Stimulated activated CD8-positive, alpha-beta memory T cell treated with anti-CD3 and anti-CD28 coated beads, Interleukin-15, amount 100 ng/mL, for 48 hours (primary cell): ENCODE measurements at places on chromosomes 2 and 18.

- DNase-seq, result no peak
Measured at GRCh38 chr2:188952901-188953300, 21.3 kb upstream of the COL3A1 start.

- DNase-seq, result no peak
Measured at GRCh38 chr2:176122683-176123410, at the start of gene HOXD9. HOXD9 (plus strand) TSS chr2:176122719; CDS start chr2:176122769, 50 bp downstream.

GRCh38 chr2:224077773-224078507 is 38.9 kb upstream of the SERPINE2 start:
- no peak for DNase-seq

DNA sequence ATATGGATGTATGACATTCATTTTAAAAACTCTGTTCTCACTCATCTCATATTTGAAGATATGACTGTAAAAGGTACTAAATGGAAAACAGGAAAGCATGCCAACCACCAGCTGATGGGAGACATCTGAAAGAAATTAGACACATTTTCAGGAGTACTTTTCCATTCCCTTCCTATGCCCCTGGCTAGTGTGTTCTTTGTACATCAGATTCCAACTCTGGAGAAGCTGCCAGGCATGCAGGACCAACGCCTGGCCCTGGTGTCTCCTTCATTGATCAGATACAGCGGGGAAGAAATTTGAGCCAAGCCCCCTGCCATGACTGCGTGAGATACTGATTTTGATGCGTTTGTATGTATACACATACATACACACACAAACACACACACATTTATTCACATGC is 599.0 kb upstream of the SYT4 start:
- no peak for DNase-seq

GRCh38 chr2:20404950-20405349 is 41.9 kb upstream of the RHOB start:
- no peak for DNase-seq

DNA sequence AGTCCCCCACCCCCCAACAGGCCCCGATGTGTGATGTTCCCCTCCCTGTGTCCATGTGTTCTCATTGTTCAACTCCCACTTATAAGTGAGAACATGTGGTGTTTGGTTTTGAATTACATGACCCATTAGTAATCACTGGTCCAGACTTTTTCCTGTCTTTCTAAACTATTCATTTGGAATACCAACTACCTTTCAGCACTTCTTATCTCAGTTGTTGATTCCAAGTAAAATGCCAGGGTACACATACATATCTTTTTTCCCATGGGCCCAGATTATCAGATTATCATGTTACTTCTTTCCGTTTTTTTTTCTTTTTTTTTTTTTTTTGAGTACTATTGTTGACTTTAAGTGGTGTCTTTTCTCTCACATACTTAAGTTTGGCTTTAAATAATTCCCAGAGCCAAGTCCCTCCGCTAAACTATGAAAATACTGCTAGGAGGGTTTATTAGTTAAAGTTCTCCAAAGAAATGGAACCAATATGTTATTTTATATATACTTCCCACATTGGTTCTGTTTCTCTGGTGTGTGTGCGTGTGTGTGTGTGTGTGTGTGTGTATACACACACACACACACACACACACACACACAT is 389.3 kb downstream of the IRS1 start:
- no peak for DNase-seq

GRCh38 chr2:56448403-56449001 is 264.7 kb downstream of the CCDC85A start:
- no peak for DNase-seq

DNA sequence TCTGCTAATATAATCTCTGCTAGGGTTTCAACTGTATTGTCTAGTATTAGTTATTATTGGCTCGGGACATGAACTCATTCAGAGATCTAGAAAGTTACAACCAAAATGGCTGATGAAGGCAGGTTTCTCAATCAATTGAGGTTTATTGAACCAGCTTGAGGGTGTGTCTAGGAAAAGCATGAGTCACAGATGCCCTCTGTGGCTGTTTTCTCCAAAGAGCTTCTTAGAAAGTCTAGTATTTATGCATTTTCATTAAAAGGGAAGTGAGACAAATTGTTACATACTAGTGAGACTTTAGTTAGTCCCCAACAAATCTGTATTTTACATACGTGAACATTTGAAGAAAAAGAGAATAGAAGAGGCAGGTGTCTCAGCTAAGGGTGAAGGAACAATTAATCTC is 23.0 kb upstream of the RTTN start:
- DNase-seq, result no peak

DNA sequence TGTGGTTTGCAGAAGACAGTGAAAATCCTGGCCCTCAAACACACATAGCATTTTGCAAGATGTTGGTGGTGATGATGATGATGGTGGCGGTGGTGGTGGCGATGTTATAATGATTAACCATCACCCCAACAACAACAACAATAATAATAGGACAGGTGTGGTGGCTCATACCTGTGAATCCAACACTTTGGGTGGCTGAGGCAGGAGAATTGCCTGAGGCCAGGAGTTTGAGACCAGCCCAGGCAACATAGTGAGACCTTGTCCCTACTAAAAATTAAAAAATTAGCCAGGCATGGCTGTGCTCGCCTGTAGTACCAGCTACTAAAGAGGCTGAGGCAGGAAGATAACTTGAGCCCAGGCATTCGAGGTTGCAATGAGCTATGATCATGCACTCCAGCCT is 3.8 kb downstream of the VIT start:
- no peak for DNase-seq

- DNase-seq, result no peak
Measured at GRCh38 chr2:24909555-24910177, 10.4 kb downstream of the ADCY3 start.

DNA sequence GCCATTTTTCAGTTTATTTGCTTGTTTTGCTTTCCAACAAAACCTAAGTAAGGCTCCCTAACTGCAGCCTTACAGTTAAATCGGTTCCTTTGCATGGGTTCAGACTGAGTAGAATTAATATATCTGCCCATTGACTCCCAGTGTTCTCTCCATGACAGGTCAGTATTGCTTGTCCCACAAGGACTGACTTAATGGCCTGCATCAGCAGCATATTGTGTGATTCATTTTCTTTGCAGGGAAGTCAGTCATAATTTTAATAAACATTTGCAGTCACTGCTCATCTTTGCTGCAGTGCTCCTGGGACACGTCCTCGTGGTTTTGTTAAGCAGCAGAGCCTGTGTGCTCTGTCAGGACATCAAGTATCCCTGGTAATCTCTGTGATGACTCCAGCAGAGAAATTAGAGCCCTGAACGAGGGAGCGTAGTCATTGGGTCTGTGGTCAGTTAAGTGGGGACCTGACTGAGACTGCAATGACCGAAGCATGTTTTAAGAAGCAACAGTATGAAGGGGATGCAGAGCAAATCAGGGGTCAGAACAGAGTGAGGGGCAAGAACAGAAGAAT is 93.3 kb downstream of the CDH20 start:
- no peak for DNase-seq

- peak; percentile 73 for DNase-seq
Measured at GRCh38 chr2:26184555-26185303, 11.8 kb downstream of the GAREM2 start.

- no peak for DNase-seq
Measured at GRCh38 chr18:24930971-24931370, 421.0 kb downstream of the ZNF521 start.

GRCh38 chr2:66682476-66682875 is 247.6 kb downstream of the MEIS1 start:
- no peak for DNase-seq

GRCh38 chr2:129240061-129240460 is 739.4 kb upstream of the RAB6C start:
- DNase-seq, result no peak

DNA sequence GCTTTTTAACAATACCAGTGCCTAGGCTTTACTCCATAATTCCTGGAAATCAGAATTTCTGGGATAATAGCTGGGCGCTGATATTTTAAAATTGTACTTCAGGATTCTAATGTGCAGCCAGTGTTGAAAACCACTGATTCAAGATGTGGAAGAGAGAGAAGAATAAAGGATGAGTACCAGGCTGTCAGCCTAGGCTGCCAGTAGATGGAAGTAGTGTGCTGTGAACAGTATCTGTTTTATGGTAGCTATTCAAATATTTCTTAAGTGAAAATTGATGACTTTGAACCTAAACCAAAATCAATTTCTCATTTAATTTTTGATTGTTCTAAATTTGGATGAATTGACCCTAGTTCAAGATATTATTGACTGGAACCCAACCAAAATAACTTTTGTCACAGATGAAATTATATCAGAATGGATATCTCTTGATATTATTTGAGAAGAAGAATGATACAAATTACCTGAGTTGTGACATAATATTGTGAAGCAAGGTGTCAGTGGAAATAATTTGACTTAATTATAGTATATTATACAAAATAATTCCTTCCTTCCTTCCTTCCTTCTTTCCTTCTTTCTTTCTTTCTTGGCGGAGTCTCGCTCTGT is 88.0 kb downstream of the COMMD1 start:
- DNase-seq, result no peak

DNA sequence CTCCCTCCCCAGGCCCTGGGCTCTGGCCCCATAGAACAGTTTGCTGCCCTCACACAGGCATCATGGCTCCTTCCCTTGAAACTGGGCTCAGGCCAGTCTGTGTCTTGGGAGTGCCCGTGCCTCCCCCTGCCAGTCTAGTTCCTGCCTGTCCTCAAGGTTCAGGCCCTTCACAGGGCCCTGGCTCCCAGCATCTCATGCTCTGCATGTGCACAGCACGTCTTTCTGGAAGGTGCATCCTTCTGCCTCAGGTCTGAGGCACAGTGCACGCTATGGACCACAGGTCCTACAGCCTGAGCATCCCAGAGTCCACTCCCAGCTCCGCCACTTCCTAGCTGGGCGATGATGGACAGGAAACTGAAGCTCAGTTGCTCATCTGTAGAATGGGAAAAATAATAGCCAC is 35.6 kb upstream of the FOSL2 start:
- DNase-seq, result no peak
